DND-41 (cell line): ENCODE measurements at places on chromosomes 3 and 15.

- H3K36me3 ChIP-seq, result no peaks in the 10 kb centered on the region
- H3K27me3 ChIP-seq, result no peaks in the 10 kb centered on the region
- DNase-seq, result no peak
Measured at GRCh38 chr3:138461246-138461645, 26.8 kb downstream of the ESYT3 start.

DNA sequence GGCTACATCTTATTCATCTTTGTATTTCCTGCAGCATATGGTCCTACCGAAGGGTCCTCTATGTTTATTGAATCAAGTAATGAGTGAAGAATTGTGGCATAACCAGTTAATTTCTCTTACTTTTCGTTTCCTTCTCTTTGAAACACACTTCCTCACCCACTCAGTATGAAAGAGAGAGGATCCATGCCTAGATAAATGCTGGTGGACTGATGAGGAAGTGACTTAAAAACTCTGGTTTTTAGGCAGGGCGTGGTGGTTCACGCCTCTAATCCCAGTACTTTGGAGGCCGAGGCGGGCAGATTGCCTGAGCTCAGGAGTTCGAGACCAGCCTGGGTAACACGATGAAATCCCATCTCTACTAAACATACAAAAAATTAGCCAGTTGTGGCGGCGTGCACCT is 2.2 kb upstream of the MB21D2 start:
- no peak for DNase-seq
- H3K36me3 ChIP-seq, result no peaks in the 10 kb centered on the region
- H3K27me3 ChIP-seq, result peaks cover 32% of the 10 kb centered on the region
- no peaks in the 10 kb centered on the region for H3K4me1 ChIP-seq
- H3K27ac ChIP-seq, result no peak overlapping the region

GRCh38 chr3:8499181-8499611 is 2.4 kb upstream of the LMCD1 start:
- no peaks in the 10 kb centered on the region for H3K27me3 ChIP-seq
- H3K36me3 ChIP-seq, result no peaks in the 10 kb centered on the region
- no peak overlapping the region for H3K4me3 ChIP-seq
- H3K4me1 ChIP-seq, result no peaks in the 10 kb centered on the region
- H3K27ac ChIP-seq, result no peak overlapping the region

DNA sequence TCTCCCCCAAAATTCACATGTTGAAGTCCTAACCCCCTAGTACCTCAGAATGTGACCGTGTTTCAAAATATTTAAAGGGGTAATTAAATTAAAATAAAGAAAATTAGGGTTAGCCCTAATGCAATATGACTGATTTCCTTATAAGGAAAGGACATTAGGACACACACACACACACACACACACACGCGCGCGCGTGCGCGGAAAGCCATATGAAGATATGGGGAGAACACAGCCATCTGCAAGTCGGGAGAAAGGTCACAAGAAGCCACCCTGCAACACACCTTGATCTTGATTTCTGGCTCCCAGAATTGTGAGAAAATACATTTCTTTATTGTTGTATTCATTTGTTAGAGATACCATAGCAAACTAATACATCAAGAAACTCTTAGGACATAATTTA is 54.6 kb upstream of the STXBP5L start:
- no peaks in the 10 kb centered on the region for H3K36me3 ChIP-seq
- H3K27ac ChIP-seq, result no peak overlapping the region
- no peak for DNase-seq

- no peak for DNase-seq
- H3K36me3 ChIP-seq, result no peaks in the 10 kb centered on the region
- no peaks in the 10 kb centered on the region for H3K27me3 ChIP-seq
Measured at GRCh38 chr3:64595253-64595694, 92.5 kb downstream of the ADAMTS9 start.

DNA sequence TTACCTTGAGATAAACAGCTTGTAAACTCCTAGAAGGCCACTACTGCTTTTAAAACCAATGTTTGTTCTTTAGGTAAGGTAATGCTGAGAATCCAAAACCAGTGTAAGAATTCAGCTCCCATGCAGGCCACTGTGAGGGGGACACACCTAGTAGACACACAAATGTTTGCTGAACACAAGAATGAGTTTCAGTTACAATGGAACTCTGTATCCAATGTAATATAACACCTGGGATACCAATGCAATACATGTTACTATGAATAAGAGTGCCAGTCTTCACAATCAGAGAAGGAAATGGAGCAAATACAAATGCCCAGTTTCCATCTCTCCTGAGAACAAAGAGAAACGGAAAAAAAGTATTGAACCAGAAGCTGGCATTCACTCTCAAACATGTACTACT is 65.9 kb downstream of the IGF2BP2 start:
- H3K4me1 ChIP-seq, result no peaks in the 10 kb centered on the region; the same call in 1 of the 2 replicates
- H3K27ac ChIP-seq, result no peak overlapping the region
- H3K27me3 ChIP-seq, result peaks cover 19% of the 10 kb centered on the region
- no peak for DNase-seq
- no peak overlapping the region for H3K4me3 ChIP-seq

GRCh38 chr3:45509038-45509767 is 85.3 kb upstream of the LIMD1 start:
- peak overlapping the region; percentile 96 for H3K27ac ChIP-seq
- peaks cover 16% of the 10 kb centered on the region for H3K36me3 ChIP-seq
- no peaks in the 10 kb centered on the region for H3K27me3 ChIP-seq
- H3K4me3 ChIP-seq, result no peak overlapping the region
- DNase-seq, result peak; percentile 65
- H3K4me1 ChIP-seq, result peaks cover 51% of the 10 kb centered on the region

DNA sequence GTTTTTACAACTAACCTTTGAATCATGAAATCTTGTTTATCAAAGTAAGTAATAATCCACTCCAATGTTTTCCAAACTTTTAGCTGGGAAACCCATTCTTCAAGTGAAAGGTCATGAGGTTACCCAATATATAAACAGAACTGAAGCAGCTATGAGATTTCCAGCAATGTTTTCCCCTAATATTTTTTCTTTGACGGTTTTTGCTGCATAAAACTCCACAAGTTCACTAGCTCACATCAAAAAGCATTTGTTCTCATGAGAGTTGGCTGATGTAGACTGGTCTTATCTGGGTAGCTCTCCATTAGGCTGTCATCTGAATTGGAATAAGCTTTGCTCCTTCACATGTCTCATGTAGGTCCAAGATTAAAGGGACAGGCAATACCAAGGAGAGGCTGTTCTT is 241.2 kb upstream of the LRRC3B start:
- H3K27me3 ChIP-seq, result no peaks in the 10 kb centered on the region
- DNase-seq, result no peak
- no peak overlapping the region for H3K4me3 ChIP-seq
- H3K4me1 ChIP-seq, result no peaks in the 10 kb centered on the region
- no peaks in the 10 kb centered on the region for H3K36me3 ChIP-seq
- no peak overlapping the region for H3K27ac ChIP-seq

- no peak overlapping the region; the same call in 1 of the 2 replicates for H3K27ac ChIP-seq
- peaks cover 19% of the 10 kb centered on the region for H3K4me1 ChIP-seq
- DNase-seq, result peak; percentile 49
- H3K36me3 ChIP-seq, result no peaks in the 10 kb centered on the region
- H3K27me3 ChIP-seq, result no peaks in the 10 kb centered on the region
- H3K4me3 ChIP-seq, result no peak overlapping the region
Measured at GRCh38 chr3:45567730-45568172, 26.8 kb upstream of the LIMD1 start.

DNA sequence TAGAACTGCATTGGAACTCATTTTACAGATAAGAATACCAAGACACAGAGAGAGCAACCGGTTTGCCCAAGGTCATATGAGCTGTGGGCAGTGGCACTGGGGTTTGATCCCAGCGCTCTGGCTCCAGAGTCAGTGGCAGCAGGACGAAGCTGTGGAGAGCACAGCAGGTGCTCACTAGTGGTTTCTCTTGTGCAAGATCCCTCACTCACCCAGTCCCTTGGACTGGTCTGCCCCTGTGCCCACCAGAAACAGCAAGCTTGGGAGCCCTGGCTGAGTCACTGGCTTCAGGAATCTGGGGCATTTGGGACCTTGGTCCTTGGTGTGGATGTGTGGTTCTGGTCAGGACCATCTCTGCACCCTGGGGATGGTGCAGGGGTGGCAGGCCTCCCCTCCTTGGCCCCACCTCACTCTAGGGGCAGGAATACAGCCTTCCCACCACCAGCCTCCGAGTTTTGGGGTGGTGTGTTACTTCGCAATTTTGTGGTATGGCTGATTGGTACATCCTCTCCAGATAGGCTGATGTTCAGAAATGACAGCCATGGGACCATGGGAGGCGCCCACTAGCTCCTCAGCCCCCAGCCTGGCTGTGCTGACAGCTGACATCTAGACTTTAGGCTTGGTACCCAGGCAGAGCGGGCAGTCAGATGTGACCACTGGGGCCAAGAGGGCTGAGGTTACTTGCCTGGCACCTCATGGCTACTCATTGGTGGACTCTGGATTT is 104.6 kb downstream of the LSM3 start:
- no peak overlapping the region for H3K27ac ChIP-seq
- peaks cover 7% of the 10 kb centered on the region for H3K27me3 ChIP-seq
- DNase-seq, result no peak

GRCh38 chr15:25775317-25775912 is 87.7 kb downstream of the ATP10A start:
- H3K27ac ChIP-seq, result no peak overlapping the region
- H3K4me3 ChIP-seq, result no peak overlapping the region
- no peak for DNase-seq
- H3K4me1 ChIP-seq, result no peaks in the 10 kb centered on the region

- H3K27ac ChIP-seq, result no peak overlapping the region
- H3K27me3 ChIP-seq, result peaks cover under 1% of the 10 kb centered on the region
- DNase-seq, result no peak
- no peak overlapping the region for H3K4me3 ChIP-seq
- no peaks in the 10 kb centered on the region for H3K36me3 ChIP-seq
Measured at GRCh38 chr3:159805411-159805772, 183.2 kb upstream of the IL12A start.

GRCh38 chr3:105615814-105616213 is 249.1 kb downstream of the ALCAM start:
- no peaks in the 10 kb centered on the region for H3K27me3 ChIP-seq
- no peak for DNase-seq
- no peak overlapping the region for H3K27ac ChIP-seq

GRCh38 chr15:58761010-58761388 is 10.1 kb upstream of the MINDY2 start:
- H3K4me3 ChIP-seq, result no peak overlapping the region
- no peak for DNase-seq
- no peaks in the 10 kb centered on the region for H3K36me3 ChIP-seq

GRCh38 chr3:52181543-52181942 is 16.4 kb upstream of the ALAS1 start:
- no peaks in the 10 kb centered on the region for H3K36me3 ChIP-seq
- DNase-seq, result no peak
- no peaks in the 10 kb centered on the region for H3K27me3 ChIP-seq
- H3K4me3 ChIP-seq, result no peak overlapping the region
- no peaks in the 10 kb centered on the region for H3K4me1 ChIP-seq
- no peak overlapping the region for H3K27ac ChIP-seq

- H3K27me3 ChIP-seq, result no peaks in the 10 kb centered on the region
- no peak overlapping the region for H3K27ac ChIP-seq
- H3K36me3 ChIP-seq, result no peaks in the 10 kb centered on the region
Measured at GRCh38 chr3:177905173-177906125, 630.8 kb upstream of the KCNMB2 start.

DNA sequence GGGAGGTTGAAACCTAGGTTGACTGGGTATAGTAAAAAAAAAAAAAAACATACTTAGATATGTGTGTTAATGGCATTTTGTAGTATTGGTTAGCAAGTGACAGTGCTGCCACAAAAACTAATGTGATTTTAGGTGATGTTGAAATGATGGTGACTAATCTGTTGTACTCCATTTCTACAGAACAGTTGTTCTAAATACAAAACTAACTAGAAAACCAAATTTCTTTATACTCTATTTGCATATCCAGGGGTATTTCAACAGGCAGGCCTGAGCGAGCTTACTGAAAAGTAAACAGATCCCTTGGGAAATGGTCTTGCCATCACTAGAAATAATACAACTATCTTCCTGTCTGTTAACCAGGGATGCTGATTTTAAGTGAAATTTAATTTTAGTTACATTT is 20.5 kb downstream of the TSC22D2 start:
- H3K27me3 ChIP-seq, result no peaks in the 10 kb centered on the region
- no peak for DNase-seq
- H3K4me1 ChIP-seq, result no peaks in the 10 kb centered on the region
- no peak overlapping the region for H3K4me3 ChIP-seq

DNA sequence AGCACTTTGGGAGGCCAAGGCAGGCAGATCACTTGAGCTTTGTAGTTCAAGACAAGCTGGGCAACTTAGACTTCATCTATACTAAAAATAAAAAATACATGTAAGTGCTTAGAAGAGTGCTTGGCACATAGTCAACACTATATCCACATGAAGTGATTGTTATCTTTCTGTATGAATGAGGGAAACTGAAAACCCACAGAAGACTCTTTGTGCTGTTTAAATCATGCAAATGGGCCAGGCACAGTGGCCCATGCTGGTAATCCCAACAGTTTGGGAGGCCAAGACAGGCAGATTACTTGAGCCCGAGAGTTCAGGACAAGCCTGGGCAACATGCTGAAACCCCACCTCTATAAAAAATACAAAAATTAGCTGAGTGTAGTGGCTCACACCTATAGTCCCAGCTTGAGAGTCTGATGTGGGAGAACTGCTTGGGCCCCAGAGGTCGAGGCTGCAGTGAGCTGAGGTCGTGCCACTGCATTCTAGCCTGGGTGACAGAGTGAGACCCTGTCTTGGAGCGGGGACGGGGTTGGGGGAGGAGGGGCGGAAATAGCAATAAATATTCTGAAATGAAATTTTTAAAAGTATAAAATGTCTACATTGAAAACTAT is 129.7 kb downstream of the NR2E3 start:
- no peaks in the 10 kb centered on the region for H3K4me1 ChIP-seq
- no peaks in the 10 kb centered on the region for H3K36me3 ChIP-seq
- H3K27ac ChIP-seq, result no peak overlapping the region
- no peak overlapping the region for H3K4me3 ChIP-seq

- no peak overlapping the region for H3K27ac ChIP-seq
- no peak for DNase-seq
- no peak overlapping the region for H3K4me3 ChIP-seq
Measured at GRCh38 chr3:33704891-33705290, 13.2 kb downstream of the CLASP2 start.

GRCh38 chr3:174409086-174409743 is 449.9 kb upstream of the NAALADL2 start:
- H3K4me1 ChIP-seq, result no peaks in the 10 kb centered on the region
- no peaks in the 10 kb centered on the region for H3K27me3 ChIP-seq
- no peak overlapping the region for H3K4me3 ChIP-seq
- DNase-seq, result no peak
- no peaks in the 10 kb centered on the region for H3K36me3 ChIP-seq
